ENCODE measurements at places on chromosomes 3 and 15.

- peak; percentile 77 for DNase-seq
These were observed 627 bp downstream of the DUSP7 start for GRCh38 chr3:52055537-52056351.

GRCh38 chr3:52532517-52532837, 1.2 kb downstream of the NT5DC2 start:
- DNase-seq, result no peak

- no peak for DNase-seq
These were observed 173.6 kb upstream of the LYSMD4 start for GRCh38 chr15:99906793-99907192.

- no peak for DNase-seq
These were observed 173.8 kb upstream of the CHRM5 start for GRCh38 chr15:33794453-33794852.

- no peak for DNase-seq
These were observed 109.5 kb downstream of the PEX5L start for GRCh38 chr3:179927191-179927590.

DNA sequence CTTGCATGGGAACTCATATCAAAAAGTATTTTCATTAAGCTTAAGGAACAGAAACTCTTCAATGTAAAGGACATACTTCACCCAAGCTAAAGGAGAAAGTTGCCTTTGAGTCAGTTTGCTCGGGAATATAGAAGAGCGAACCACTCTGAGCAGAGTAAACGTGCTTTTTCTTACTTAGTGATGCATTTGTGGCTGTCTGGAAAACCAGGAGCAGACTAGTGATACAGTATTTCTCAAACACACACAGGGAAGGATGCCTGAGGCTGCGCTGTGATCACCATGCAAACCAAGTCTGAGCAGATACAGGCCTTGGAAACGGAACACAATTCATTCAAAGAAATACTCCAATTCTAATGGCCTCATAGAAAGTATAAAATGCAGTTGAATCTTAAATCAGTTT, 121.0 kb upstream of the CDIN1 start:
- no peak for DNase-seq

Measured in H1 (cell line).